A673 (cell line): ENCODE measurements at places on chromosomes 13 and 19. TPM values are rescaled to one million over a fixed set of nuclear protein-coding genes. Genes with fewer than 3 reads are reported as not detected.

DNA sequence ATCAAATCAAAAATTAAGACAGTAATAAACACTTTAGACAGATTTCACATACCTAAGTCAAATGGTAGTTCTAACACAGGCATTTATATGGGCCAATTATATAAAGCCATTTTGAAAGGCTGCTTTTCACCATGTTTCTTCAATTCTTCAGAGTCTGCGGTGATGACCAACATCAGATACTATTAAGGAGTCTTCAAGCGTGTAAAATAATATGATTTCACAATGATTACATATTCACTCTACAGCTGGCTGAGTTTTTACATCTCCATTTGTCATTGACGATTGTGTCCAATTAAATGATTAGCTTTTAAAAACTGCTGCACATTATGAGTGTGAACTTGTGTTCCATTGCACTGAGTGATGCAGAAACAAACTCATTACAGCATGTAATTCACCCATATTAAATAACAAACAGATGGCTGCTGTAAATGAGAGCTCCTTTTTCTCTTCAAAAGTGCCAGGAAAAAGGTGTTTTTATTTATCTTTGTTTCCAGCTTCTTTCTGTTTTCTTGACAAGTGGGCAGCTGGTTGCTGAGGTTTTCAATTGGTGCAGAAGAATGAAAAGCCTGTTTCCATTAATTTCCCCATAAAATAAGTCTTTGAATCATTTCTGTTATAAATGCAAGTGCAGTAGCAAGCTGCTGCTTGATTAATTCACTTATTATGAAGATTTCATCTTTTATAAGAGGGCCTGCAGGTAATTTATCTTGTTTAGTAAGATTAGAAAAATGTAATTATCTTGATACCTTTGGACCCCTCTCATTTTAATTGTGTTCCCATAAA is 676.1 kb upstream of the KLHL1 start:
- DNase-seq = no peak

Gene ERICH6B
- not detected in 2 replicates for total RNA-seq

Gene CACNA1A
- 2.9 and 3.2 TPM in 2 replicates for total RNA-seq

GRCh38 chr19:17086120-17086519 is 10.5 kb downstream of the MYO9B start:
- DNase-seq = no peak

DNA sequence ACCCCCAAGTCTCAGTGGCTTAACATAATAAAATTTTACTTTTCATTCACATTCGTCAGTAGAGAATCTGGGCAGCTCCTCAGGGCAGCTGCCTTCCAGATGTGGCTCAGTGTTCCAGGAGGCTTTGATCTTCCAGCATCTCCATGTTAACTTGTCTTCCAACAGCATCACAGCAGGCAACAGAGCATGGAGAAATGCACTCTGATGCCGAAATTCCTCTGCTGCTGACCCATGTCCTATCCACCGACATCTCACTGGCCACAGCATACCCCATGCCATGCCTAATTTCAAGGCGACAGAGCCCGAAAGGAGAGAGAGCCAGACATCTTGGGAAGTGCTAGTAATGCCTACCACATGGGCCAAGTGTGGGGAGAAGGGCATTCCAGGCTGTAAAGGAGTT is 64.9 kb upstream of the MEDAG start:
- DNase-seq = no peak

Gene ZC3H13
- 373 and 378 TPM in 2 replicates for total RNA-seq
